GM06990 (cell line): ENCODE measurements at places on chromosomes 4 and X.

GRCh38 chrX:28717864-28718263, 130.6 kb downstream of the IL1RAPL1 start:
- DNase-seq, result no peak

GRCh38 chr4:139629436-139630125, 36.0 kb upstream of the MGST2 start:
- no peak for DNase-seq

GRCh38 chrX:68651110-68651509, 3.6 kb downstream of the STARD8 start:
- DNase-seq, result no peak

DNA sequence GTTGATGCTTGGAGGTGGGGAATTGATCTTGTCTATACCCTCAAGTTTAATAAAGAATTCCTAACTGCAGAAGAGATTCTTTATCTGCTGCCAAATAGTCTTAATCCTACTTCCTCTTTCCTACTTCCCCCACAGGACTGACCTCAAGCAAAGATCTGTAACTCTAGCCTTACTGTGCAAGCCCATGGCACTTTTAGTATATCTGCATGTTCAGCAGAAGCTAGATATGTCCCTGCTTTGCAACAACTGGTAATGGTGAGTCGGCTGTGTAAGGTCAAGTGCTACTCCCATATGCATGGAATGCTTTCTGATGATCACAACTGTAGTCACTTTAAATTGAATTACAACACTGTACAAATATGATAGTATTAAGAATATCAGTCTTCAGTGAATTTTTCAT, 26.3 kb upstream of the PDS5A start:
- no peak for DNase-seq

GRCh38 chrX:148382983-148383382, 117.4 kb upstream of the AFF2 start:
- DNase-seq, result no peak

GRCh38 chr4:48184882-48185281, 50.8 kb upstream of the TXK start:
- DNase-seq, result no peak

- DNase-seq, result no peak
Measured at GRCh38 chr4:27928761-27929540, 1068.3 kb downstream of the STIM2 start.

DNA sequence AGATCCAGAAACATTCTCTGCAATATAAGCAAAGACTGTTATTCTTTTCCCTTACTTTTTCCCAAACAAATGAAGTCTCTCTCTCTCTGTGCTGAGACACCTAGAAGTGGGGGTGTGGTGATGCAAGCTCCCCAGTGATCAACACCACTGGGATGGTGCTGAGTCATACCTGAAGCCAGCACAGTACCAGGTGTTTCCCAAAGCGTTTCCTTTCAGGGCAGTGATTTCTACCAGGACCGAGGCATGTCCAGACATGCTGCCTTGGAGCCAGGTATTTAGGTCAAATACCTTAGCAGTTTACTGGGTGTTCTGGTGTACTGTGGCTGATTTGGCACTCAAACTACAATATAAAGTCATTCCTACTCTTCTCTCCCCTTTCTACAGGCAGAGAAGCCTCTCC, 726.5 kb downstream of the FAM133A start:
- peak; percentile 3 for DNase-seq

DNA sequence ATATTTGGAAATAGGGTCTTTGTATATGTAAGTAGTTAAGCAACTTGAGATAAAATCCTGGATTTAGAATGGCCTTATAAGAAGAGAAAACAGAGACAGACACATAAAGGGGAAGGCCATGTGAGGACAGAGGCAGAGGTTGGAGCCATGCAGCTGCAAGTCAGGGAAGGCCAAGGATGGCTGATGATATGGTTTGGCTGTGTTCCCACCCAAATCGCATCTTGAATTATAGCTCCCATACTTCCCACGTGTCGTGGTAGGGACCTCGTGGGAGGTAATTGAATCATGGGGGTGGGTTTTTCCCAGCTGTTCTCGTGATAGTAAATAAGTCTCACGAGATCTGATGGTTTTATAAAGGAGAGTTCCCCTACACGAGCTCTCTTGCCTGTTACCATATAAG, 76.3 kb downstream of the STK32B start:
- no peak for DNase-seq

GRCh38 chr4:5918331-5918985, 25.6 kb upstream of the CRMP1 start:
- no peak for DNase-seq

- DNase-seq, result no peak
Measured at GRCh38 chr4:39118034-39118658, 56.1 kb downstream of the KLHL5 start.

DNA sequence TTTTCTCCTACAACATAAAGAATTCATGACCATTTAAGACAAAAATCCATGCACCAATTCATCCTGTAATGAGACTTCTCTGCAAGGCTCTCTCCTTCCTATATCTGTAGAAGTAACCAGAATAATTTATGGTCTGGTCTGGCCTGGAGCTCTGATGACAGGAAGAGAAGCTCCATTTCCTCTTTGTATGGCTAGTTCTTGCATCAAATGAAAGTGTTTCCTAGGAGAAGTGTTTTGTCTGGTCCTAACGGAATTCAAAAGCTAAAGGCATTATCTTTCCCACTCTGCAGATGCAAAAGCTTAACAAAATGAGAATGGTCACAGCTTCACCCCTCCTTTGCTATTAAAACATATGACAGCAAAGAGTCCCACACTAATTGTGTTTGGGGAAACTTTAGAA, 55.1 kb downstream of the SPATA18 start:
- DNase-seq, result no peak

- no peak for DNase-seq
Measured at GRCh38 chr4:23614284-23614892, 275.5 kb downstream of the PPARGC1A start.

GRCh38 chr4:57158762-57159161, 48.6 kb upstream of the IGFBP7 start:
- no peak for DNase-seq

DNA sequence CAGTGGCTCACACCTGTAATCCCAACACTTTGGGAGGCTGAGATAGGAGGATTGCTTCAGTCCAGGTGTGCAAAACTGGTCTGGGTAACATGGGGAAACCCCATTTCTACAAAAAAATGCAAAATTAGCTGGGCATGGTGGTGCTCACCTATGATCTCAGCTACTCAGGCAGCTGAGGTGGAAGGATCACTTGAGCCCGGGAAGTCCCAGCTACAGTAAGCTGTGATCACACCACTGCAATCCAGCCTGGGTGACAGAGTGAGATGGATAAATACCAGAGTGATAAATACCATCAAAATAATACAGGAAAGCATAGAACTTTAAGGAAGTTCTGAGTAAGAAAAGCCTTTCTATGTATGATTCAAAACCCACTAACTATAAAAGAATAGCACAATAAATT, 52.8 kb downstream of the LRBA start:
- peak; percentile 44 for DNase-seq

DNA sequence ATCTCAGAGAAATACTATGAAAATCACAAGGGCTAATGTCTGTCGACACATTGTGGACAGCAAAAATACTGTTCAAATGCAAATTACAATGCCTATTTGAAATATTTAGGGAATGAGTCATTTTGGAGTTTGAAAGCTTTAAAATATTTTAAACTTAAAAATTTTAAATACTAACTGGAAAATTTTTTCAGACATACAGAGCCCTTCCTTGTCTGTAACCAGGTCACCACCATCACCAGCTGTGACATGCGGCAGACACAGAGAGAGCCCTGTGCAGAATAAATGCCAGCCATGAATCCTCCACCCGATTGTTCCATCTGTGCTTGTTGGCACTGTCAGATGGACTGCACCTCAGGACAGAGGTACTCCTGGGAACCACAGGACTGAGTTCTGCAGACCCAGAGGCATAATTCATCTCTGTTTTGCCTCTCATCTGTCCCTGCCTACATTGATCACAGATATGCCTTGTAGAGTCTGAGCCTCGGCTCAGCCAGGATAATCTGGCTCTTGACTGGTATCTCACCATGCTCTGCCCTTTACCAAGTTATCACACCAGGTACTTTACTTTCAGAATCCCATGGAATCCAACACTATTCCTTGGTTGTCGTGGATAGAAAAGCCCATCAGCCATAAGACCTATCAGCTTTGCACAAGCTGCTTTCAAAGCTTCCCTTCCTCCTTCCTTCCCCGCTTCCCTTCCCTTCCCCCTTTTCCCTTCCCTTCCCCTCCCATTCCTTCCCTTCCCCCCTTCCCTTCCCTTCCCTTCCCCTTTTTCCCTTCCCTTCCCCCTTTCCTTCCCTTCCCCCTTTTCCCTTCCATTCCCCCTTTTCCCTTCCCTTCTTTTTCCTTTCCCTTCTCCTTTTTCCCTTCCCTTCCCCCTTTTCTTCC, 67.2 kb downstream of the TBC1D9 start:
- no peak for DNase-seq

DNA sequence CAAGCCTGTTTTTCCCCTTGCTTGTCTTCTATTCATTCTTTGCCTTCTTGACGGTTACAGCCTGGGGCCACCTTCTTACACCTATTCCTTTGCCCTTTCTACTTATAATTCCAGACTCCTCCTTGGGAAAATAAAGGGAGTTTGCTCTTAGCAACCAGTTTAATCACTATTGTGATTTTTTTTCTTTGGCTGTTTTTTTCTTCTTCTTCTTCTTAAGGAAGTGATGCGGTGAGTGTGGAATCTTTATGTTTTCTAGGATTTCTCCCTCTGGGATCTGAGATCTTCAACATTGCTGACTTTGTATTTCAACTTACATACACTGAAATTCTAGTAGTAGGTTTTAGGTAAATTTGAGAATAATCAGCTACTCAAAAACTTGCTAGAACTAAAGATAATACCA, 1.1 kb upstream of the KLHL13 start:
- DNase-seq, result no peak

DNA sequence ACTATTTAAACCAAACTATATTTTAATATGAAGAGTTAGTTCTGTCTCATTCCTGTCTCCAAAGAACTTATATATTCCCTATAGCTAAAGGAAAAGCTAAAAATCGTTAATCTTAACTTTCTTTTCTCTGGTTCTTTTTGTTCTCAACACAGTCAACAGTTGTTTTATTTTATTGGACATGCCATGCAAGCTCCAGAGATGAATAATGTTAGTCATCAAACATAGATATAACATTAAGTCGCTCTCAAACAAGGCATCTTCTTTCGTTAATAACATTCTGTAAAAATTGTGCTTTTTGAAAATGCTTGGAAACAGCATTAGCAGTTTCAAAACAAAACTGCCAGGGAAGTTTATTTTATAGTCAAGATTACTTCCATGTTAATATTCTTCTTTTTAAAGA, 117.9 kb upstream of the GPM6A start:
- DNase-seq, result no peak

DNA sequence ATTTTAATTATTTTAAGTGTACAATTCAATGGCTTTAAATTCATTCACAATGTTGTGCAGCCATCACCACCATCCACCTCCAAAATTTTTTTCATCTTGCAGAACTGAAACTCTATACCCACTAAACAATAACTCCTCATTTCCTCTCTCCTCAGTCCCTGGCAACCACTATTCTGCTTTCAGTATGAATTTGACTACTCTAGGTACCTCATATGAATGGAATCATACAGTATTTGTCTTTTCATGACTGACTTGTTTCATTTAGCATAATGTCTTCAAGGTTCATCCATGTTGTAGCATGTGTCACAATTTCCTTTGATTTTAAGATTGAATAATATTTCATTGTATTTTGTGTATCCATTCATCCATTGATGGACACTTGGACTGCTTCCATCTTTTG, 46.9 kb downstream of the KIF4A start:
- peak; percentile 9 for DNase-seq

GRCh38 chr4:13470379-13470778, 13.8 kb downstream of the RAB28 start:
- no peak for DNase-seq

GRCh38 chrX:148763896-148764295, 263.5 kb downstream of the AFF2 start:
- DNase-seq, result no peak

GRCh38 chrX:74023203-74023602, 280.8 kb upstream of the ZCCHC13 start:
- DNase-seq, result no peak

GRCh38 chr4:48307528-48307927, 33.8 kb upstream of the SLAIN2 start:
- no peak for DNase-seq

- no peak for DNase-seq
Measured at GRCh38 chrX:19955306-19955705, 35.6 kb downstream of the BCLAF3 start.

- DNase-seq, result no peak
Measured at GRCh38 chr4:138894709-138895108, 120.9 kb upstream of the NOCT start.

- DNase-seq, result no peak
Measured at GRCh38 chr4:31089815-31090214, 369.6 kb downstream of the PCDH7 start.

DNA sequence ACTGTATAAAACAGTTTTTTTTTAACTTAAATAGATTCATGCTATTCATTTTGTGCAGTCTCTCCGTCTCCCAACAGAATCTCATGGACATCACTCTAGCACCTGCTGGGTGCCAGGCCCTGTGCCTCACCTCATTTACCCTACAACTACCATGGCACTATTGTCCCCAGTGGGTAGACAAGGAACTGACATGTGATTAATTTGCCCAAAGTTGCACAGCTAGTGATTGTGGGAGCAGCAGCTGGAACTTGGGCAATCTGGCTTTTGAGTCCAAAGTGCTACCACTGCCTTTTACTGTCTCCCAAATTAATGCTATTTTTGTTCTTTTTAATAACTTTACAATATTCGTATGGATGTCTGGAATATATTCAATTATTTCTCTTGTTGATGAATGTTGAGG, 11.2 kb upstream of the PGRMC2 start:
- DNase-seq, result no peak

GRCh38 chr4:2756691-2757350, 685 bp upstream of the TNIP2 start:
- DNase-seq, result no peak

- no peak for DNase-seq
Measured at GRCh38 chr4:182604953-182605352, 312.2 kb downstream of the DCTD start.

GRCh38 chrX:72705111-72705510, 9.0 kb downstream of the PHKA1 start:
- DNase-seq, result no peak

DNA sequence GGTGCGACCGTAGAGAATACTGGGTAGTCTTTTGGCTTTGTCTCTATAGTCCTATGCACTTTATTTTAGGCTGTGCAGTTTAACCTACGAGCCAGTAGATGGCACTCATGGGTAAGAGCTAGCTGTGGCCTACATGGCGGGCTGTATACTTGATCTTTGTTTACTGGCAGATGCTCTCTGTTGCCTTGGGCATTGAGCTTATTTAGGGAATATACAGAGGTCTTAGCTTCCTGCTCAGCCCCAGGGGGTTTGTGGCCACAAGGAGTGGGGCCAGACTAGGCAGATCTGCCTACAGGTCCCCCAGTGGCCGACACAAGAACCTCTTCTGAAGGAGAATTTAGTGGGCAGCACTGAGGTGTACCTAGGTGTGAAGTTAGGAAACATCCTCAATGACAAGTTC, 227.6 kb upstream of the HDX start:
- peak; percentile 22 for DNase-seq

- DNase-seq, result no peak
Measured at GRCh38 chrX:15418707-15419181, 34.5 kb upstream of the VEGFD start.
